Left forelimb (tissue), 1 donor: ENCODE measurements at places on chromosomes 12 and 14.

- no peak for DNase-seq
Measured at GRCh38 chr14:30656190-30656632, 34.1 kb downstream of the SCFD1 start.

GRCh38 chr12:50764286-50765094, 589 bp downstream of the ATF1 start:
- no peak for DNase-seq

DNA sequence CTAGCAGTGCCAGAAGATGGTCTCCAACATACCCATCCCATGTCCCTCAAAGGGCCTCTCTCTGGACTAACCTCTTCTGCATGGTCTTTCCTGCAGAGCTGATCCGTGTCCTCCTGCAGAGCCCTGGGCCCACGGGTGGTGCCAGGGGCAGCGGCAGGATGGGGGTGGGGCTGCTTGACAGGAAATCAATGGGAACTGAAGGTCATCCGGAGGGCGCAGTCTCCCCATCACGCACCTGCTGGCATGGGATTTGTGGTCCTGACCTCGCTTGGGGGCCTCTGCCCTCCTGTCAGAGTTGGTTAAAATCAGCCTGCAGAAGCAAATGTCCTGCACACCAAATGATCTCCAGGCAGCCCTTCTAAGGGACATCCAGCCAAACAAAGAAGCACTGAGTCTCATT, 110.2 kb downstream of the DPF3 start:
- DNase-seq: no peak

- DNase-seq: no peak
Measured at GRCh38 chr14:31884776-31885379, 192.2 kb upstream of the ARHGAP5 start.

GRCh38 chr12:56230432-56231183, 757 bp downstream of the SLC39A5 start:
- no peak for DNase-seq

DNA sequence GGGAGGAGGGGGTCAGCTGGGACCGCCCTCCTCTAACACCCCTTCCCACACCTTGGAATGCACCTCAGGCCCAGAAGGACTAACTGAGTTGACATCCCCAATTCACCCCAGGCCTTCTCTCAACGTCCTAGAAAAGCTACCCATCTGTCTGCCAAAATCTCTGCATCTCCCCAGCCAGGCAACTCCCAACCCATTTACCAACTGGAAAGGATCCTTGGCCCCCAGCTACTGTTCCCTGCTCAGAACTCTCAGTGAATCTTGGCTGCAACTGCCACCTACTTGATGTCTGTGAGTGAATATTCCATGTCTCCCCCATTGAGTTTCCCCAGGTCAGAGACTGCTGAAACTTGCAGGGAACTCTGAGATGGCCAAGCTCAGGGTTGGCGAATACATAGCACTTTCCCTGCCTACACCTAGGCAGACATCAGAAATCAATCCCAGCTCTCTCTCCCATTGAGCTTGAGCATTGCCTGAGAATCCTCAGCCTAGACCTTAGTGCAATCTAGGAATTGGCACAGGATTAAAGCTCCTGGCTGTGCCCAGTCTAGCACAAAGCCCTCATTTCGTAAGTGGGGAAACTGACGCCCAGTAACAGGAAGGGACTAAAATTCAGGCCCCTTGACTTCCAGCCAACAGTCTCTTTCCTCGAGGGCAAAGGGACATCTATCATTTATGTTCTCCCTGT, 71.9 kb upstream of the NCOR2 start:
- DNase-seq: no peak

- DNase-seq: no peak
Measured at GRCh38 chr14:57871459-57872080, 5.7 kb upstream of the SLC35F4 start.

- no peak for DNase-seq
Measured at GRCh38 chr14:93039649-93040315, 75.9 kb downstream of the ITPK1 start.

DNA sequence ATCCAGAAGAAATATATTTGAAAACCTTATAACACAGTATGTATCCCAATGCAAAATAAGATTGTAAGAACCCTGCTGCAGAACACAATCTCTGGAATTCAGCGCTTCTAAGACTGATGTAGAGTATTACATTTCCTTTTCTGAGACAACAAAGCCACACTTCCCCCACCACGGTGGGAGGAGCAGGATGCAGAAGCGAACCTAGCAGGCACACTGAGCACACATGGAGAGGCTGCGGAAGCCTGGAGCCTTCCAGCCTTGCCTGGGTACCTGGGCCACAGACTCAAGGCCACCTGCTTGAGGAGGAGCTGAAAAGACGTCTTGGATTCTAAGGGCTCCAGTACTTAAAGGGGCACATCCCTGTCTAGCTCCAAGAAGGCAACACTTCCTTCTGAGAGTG, 46.4 kb downstream of the TCHP start:
- DNase-seq: no peak

GRCh38 chr14:71556730-71557129, 375.5 kb upstream of the RGS6 start:
- DNase-seq: no peak

DNA sequence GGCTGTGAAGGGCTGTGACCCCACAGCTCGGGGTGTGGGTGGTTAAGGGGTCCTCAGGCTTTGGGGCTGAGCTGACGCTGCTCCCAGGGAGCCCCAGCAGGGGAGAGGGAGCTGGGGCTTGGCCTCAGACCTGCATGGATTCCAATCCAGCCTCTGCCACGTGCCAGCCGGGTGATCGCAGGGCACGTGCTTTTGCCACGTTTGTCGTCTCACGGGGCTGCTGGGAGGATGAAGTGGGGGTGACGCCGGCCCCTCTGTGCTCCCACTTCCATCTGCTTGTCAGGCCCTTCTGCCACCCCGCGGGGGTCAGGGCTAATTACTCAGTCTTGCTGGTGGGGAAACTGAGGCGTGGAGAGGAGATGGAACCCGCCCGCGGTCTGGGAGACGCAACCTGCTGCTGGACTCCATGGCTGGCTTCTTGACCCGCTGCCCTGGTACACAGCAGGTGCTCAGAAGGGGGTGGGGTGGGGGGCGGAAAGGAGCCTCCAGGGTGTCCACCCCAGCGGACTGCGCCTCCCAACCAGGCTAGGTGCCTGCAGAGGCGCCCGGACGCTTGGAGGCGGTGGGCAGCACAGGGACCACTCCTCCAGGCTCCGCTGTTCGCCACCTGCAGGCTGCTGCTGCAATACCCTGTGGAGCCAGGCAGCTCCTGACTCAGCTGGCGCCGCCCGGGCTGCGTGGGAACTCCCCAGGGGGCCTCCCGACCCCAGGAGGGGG, 36.4 kb upstream of the PRIMA1 start:
- DNase-seq: no peak

DNA sequence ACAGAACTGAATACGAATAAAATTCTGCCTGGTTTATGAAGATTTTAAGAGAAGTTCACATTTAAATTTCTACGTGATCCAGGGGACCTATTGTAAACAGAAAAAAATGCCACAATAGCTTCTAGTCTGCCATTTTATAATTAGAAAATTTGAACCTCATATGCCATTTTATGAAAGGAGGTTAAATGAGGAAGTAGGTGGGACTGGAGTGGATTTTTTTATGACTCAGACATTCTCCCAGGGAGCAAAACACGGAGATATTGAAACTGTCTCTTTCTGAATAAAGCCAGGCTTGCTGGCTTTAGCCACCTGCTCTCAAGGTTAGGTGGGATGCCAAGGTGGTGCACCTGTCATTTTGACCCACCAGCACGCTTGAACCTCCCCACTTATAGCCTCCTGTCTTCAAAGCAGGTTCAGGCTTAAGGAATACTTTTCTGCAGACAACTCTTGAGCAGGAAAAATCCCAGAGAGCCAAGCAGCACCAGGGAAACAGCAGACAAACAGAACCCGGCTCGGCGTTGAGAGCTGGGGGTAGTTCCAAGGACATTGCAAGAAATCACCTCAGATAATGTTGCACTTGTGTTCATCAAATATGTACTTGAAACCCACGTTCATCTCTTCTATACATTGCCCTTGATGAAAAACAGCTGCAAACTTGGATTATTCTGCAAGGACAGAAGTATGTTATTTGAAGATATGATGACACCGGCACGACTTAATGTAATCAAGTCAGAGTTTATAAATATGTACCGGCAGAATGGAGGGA, 203.7 kb downstream of the PPM1H start:
- DNase-seq: no peak

DNA sequence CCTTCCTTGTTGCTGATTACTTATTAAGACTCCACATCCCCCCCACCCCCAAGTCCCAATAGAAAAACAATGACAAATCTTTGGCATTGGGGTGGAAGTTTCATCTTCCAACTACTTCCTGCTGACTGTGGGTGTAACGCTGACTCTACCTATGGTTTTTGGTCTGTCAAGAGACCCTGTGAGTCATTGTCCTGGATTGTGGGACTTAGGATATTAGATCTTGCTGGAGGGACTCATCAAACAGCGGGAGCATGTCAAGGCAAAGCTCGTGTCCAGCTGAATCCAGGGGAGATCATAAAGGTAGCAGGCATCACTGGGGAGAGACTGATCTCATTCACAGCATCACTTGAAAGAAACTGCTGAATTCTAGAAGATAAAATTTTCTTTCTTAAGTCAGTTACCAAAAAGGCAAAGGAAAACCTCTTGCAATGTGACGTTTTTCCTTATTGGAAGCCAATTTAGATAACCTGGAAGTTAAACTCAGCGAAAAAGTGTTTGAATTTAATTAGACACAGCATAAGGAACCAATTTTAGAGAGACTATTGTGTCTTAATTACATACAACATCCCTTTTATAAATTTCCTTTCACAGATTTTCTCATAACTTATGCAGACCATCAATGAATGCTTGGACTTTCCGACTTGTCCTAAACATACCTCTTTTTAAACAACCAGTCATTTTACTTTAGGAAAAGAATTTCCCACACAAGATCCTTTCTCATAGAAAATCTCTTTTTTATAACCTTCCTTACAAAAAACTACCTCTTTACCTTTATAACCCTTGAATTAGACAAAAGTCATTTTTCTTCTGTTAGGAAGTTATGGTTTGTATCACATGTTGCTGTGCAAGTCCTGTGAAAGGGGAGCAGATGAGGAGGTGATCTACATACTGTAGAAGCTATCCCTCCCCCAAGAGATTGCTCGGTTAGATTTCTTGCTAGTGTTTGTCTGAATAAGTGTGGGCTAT, 94.6 kb upstream of the SCAF11 start:
- no peak for DNase-seq

GRCh38 chr12:114166362-114166761, 200.2 kb upstream of the RBM19 start:
- DNase-seq: no peak

DNA sequence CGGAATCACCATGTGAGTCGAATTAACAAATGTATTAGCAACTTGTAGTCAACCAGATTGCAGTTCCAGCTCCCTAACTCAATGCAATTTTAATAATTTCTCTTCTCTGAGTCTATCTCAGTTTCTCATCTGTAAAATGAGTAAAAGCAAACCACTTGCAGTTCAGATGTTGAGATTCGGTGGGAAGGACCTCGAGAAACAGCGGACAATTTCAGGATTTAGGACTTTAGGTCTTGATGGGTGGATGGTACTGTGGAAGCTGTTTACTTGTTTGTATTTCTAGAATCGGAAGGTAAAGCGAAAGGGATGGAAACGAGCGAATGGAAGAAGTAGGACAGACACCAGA, 510 bp upstream of the TTC8 start:
- no peak for DNase-seq

DNA sequence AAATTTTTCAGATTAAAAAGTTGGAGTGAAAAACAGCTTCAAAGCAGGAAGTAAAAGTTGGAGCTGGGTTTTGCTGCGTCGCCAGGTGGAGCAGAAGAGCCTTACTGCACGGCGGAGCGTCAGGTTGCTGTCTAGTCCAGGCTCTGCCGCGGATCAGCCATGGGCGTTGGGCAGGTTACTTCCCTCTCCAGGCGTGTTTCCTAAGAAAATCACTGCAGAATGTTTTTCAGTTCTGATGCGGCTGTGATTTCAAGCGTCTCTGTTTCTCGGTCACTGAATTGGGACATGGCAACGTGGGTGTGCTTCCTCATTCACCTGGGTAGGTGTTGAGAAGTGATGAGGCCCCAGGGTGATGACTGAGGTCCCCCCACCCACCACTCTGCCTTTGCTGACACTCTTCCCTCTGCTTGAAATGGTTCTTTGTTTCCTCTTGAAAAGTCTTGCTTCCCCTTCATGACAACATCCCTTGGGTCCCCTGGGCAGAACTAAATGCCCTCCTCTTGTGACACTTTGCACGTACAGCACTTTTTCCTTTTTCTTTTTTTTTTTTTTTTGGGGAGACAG, 7.6 kb downstream of the EVL start:
- no peak for DNase-seq

DNA sequence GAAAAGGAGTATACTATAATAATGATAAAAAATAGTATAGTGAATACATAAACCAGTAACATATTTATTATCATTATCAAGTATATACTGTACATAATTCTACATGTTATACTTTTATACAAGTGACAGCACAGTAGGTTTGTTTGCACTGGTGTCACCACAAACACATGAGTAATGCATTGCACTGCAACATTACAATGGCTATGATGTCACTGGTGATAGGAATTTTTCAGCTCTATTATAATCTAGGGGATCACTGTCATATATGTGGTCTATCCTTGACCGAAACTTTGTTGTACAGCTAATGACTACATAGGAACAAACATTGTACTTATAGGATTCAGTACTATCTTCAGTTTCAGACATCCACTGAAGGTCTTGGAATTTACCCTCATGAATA, 165.8 kb upstream of the SYT1 start:
- DNase-seq: no peak

- no peak for DNase-seq
Measured at GRCh38 chr14:69499436-69499835, 14.9 kb downstream of the PLEKHD1 start.

GRCh38 chr14:100088226-100088625, 23.0 kb downstream of the EVL start:
- DNase-seq: no peak

DNA sequence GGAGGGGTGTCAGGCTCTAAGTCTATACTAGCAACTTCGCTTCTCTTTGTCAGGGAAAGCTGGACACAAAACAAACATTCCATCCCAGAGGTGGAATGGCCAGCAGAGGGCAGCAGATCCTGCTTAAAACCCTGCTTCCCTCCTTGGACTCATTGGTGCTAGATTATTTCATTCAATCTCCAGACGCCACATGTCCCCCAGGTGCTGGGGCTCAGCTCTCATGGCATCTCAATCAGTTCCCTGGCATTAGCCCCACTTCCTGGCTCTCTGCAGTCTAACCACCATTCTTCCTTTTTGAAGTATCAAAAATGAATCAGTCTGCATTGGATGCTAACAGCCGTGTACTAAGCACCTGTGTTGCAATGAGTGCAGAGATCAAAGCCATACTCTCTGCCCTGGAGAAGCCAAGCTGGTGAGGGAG, 8.1 kb upstream of the PPP1R1A start:
- DNase-seq: no peak

GRCh38 chr12:15278816-15279658, 43.3 kb upstream of the PTPRO start:
- DNase-seq: peak; percentile 74

DNA sequence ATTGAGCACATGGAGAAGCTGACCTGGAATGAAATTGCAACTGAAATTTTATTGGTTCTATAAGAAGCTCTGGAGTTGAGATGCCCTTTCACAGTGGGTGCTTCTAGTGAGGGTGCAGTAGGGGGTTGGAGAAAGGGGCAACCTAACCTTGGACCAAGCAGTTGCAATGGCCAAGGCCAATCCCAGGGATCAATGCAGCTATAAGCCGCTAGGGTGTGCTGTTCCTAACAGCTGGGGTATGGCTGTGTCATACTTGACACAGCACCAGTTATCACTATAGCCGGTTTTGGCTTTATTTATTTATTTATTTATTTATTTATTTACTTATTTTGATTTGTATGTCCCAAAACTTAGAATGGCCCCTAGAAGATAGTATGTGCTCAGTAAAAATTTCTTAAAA, 505.9 kb downstream of the FLRT2 start:
- no peak for DNase-seq
